ENCODE measurements at places on chromosomes 1 and 21.

GRCh38 chr1:59601811-59602210, 212.9 kb upstream of the HOOK1 start:
- no peak for DNase-seq

GRCh38 chr1:156463874-156464273, 36.7 kb downstream of the MEF2D start:
- no peak for DNase-seq

- no peak for DNase-seq
Observed at GRCh38 chr1:1431845-1432273, 3.6 kb upstream of the VWA1 start.

DNA sequence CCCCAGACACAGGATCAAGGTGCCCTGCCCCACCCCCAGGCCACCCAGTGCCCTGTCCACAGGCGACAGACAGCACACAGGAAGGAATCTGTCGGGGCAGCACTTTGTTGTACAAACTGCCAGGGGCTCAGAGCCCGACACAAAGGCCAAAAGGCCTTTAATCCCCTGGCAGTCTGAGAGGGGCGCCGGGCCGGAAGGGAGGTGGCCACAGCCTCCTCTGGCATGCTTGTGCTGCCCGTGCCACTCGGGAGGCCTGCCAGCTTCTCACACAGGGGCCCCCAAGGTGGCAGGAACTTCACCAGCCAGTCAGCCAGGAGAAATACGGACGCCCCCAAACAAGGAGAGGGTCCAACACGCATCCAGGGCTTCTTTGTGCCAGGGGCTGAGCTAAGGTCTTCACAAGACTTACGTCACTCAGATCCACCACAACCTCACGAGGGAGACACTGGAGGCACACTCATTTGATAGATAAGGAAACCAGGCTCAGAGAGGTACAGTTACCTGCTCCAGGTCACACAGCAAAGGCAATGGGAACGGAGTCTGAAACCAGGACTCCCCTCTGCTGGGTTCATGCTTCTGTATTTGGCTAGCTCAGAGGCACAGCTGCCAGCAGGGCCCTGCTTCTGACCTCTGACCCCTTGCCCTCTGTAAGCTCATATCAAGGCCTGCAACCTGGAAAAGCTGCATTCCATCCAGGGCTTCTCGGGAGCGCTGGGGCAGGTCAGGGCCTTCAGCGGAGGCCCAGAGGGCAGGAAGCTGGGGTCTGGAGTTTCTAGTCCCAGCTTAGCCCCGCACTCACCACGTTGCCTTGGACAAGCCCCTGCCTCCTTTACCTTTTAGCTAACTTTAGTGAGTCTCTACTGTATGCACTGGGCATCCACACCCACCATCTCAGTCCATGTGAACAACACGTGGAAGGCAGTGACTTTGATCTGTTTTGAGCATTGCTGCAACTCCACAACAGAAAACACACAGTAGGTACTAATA, 34.8 kb downstream of the HSPG2 start:
- no peak for DNase-seq

- DNase-seq = no peak
Observed at GRCh38 chr1:43772978-43773377, 65.6 kb downstream of the ST3GAL3 start.

GRCh38 chr1:33322870-33323585, 2.1 kb upstream of the A3GALT2 start:
- no peak for DNase-seq

DNA sequence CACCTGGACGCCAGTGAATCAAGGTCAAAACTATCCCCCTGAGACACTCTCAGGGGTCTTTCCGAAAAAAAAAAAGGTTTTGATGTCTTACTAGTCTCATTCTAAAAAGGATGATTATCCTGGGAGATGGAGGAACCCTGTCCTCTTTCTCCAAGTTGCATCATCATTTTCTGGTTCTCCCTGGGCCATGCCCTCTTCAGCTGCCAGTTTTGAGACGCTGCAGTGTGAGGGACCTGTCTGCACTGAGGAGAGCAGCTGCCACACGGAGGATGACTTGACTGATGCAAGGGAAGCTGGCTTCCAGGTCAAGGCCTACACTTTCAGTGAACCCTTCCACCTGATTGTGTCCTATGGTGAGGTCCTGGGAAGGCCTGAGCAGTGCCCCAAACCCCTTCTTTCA, 3.5 kb downstream of the FCRLA start:
- no peak for DNase-seq

GRCh38 chr1:220730486-220730885, 17.6 kb upstream of the MTARC2 start:
- no peak for DNase-seq

DNA sequence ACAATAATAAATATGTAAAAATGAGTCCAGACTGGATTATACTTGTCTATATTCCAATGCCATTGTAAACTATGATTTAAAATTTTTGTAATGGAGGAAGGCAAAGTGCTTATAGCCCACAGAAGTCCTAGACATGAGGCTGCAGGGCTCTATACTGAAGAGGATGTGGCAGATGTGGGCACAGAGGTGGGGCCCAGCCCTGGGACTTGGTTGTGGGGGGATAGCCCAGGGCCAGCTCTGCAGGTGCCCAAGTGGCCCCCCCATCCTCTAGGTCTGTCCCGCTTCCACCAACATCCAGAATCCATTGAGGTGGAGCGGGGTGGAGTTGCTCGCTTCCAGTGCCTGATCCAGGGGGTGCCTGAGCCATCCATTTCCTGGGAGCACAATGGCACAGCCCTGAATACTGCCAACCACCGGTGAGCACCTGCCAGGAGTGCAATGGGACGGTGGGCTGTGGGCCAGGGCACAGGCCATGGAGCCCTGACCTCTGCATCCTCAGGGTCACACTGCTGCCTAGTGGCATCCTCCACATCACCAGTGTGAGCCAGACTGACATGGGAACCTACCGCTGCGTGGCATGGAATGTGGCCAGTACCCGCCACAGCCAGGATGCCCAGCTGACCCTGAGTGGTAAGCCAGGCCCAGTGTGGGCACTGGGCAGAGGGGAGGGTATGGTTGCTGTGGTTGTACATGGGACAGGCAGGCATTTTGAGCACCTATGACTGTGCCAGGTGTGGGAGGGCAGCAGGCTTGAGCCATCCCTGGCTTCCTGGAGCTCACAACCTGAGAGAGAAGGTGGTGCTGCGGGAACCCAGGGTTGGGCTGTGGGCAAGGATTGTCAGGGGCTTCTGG, 21.0 kb downstream of the SLC27A3 start:
- no peak for DNase-seq

GRCh38 chr1:185365951-185366350, 48.9 kb upstream of the IVNS1ABP start:
- no peak for DNase-seq

DNA sequence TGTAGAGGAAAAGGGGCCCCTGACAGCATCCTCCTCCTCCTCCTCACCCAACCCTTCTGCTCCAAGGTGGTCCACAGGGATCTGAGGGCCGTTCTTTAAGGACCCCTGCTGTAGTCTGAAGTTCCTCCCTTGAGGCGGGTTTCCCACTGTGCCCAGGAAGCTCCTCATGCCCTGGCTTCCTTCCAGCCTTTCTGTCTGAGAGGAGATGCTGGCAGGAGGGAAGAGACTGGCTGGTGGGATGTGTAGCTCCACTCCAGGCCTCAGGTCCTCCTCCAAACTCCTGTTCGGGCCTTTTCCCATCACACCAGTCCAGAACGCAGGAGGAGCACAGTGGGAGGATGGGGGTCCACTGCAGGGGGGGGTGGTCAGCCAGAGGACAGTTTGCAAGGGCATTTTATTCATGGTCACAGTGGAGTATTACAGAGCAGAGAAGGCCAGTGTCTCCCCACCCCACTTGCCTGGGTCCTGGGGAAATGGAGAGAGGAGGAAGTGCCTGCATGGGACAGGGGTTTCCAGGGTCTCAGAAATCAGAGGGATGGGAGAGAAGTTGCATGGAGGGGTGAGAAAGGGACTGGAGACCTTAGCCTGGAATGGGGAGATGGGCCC, 7.8 kb downstream of the ETV3L start:
- no peak for DNase-seq

- DNase-seq = no peak
Observed at GRCh38 chr1:223519116-223519515, 125.9 kb downstream of the CCDC185 start.
